ENCODE measurements at places on chromosomes 13 and 19. TPM values are rescaled to one million over a fixed set of nuclear protein-coding genes. Genes with fewer than 3 reads are reported as not detected.

Gene ZNF256
- total RNA-seq: 3.5 TPM

Gene CABP5
- total RNA-seq: not detected

Gene IRGC
- not detected for total RNA-seq

Gene C19orf12
- total RNA-seq: 17.8 TPM

Gene OR7C1
- total RNA-seq: not detected

Gene KLK4
- total RNA-seq: not detected

Gene LILRA2
- total RNA-seq: not detected

Gene ZNF440
- total RNA-seq: 5.2 TPM

Gene ADGRE2
- not detected for total RNA-seq

Gene FAM216B
- not detected for total RNA-seq

Gene ZNF253
- 7.4 TPM for total RNA-seq

Gene PLEKHA4
- total RNA-seq: 1.9 TPM

Gene KLHL1
- not detected for total RNA-seq

Gene FBN3
- total RNA-seq: not detected

Gene C19orf81
- total RNA-seq: not detected

Gene CACNA1A
- 0.32 TPM for total RNA-seq

Gene DAND5
- not detected for total RNA-seq

Gene MBNL2
- 55.6 TPM for total RNA-seq

Gene ZNF681
- total RNA-seq: 0.32 TPM

Gene ADGRE3
- total RNA-seq: not detected

Gene HSPH1
- total RNA-seq: 88.9 TPM

Gene URAD
- not detected for total RNA-seq

Gene EFNB2
- 112 TPM for total RNA-seq

Gene CLEC4G
- total RNA-seq: not detected

Gene RUBCNL
- total RNA-seq: not detected

Gene FCER2
- total RNA-seq: not detected

Gene KLK11
- not detected for total RNA-seq

Gene SIGLEC9
- total RNA-seq: not detected

Gene ADGRE1
- not detected for total RNA-seq

Gene ETV2
- total RNA-seq: 0.30 TPM
